ENCODE measurements at places on chromosomes 12 and 14.

DNA sequence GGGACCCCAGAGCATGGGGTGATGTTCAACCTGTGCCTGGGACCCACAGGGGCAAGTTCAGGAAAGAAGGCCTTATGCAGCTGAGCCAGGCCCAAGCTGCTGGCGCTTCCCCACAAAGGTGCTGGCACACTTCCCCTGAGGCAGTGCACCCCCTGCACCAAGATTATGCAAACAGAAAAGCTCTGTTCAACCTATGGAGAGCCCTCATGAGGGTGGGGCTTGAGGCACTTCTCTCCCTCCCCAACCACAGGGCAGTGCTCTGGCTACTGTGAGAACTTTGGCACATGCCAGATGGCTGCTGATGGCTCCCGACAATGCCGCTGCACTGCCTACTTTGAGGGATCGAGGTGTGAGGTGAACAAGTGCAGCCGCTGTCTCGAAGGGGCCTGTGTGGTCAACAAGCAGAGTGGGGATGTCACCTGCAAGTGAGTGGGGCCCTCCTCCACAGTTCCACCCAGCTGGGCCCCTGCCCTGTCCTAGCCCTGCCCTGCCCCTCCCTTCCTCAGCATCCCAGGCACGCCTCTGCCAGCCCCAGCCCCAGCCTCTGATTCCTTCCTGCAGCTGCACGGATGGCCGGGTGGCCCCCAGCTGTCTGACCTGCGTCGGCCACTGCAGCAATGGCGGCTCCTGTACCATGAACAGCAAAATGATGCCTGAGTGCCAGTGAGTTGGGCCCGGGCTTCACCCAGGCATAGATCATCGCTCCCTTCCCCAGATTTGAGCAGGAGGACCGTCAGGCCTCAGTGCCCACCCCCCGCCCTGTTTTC is 5.5 kb upstream of the NXPH4 start:
- DNase-seq: no peak

- no peak for DNase-seq
Observed at GRCh38 chr12:120540445-120540844, 6.3 kb downstream of the RNF10 start.

DNA sequence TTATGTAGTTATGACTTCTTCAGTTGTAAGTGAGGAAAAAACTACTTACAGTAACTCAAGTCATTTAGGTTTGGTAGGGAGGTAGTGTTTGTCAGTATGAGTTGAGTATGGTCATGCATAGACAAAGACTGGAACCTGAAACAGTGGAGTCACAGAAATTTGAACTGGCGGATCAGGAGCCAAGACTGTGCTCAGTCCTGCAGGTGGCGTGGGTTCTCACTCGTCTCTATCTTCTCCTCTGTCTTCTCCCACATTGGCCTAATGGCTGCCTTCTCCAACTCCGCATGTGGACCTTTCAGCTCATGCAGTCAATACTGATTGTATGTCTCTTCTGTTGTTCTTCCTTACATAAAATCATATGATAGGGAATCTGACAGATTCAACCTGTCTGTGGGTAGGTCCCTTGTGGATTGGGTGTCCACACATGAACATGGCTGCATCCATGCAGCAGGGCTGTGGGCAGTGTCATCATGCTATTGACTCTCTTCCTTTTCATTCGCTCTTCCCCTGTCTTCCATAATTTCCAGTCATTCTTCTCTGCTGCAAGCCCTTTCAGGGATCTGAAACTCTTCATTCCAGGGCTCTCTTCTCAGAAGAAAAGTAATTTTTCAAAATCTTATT is 78.8 kb upstream of the NEDD1 start:
- DNase-seq: no peak

DNA sequence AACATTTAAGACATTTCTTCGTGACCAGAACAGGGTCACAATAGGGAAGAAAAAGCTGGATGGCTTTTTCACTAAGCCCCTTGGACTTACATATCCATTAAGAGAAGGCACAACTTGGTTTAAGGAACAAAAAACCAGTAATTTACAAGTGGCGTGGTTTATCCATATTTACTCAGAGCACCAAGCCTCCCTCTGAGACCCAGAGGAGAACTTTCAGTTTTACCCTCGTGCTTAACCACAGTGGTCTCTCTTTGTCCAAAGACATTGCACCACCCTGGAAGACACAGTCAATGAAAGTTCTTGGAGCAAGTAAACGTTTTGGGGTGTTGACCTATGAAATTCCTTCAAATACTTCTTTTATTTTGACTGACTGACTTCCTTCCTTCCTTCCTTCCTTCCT is 52.5 kb downstream of the SSPN start:
- no peak for DNase-seq

DNA sequence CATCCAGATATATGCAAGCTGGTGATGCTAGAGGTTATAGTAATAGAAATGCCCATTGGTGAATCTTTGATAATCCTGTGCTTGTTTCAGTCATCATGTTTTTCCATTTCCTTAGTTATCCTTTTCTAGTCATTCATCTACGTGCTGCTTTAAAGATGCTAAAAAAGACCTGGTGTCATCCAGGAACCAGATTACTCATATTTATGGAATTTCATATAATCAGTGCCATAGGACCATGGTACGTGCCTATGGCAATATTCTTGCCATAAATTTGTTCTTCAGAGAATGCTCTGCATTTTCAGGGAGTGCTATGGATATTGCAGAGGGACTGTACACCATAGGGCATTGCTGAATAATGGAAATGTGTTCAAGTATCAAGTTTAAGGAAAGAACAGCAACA is 267.3 kb downstream of the AKAP6 start:
- no peak for DNase-seq

DNA sequence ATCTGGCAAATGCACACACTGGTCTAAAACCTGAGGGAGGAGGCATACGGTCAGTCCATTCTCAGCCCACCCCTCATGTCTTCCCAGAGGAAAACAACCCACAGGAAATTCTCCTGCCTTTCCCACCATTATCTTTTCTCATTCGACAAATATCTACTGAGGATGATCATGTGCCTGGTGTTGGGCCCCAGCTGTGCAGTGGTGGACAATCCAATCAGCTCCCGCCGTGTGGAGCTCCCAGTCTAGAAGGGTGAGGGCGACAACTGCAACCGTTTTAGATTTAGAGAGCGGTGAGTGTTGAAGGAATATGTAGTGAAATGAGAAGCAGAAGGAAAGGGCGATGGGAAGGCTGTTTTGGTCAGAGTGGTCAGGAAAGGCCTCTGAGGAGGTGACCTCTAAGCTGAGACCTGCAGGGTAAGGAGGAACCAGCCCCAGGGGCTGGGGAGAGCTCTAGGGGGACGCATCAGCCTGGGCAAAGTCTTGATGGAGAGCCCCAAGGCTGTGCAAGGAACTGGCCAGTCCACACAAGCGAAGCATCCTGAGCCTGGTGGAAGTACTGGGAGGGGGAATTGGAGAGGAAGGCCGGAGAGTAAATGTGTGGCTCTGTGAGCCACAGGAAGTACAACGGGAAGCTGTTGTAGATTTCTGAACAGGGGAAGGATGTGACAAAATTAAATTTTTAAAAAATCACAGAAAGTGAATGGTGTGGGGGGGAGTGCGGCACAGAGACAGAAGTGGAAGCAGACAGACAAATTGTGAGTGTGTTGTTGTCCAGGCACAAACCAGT is 192.8 kb downstream of the NTF3 start:
- DNase-seq: no peak

- DNase-seq: no peak
Observed at GRCh38 chr14:94213021-94213420, 38.9 kb downstream of the PPP4R4 start.
